ENCODE measurements at places on chromosomes 1 and 21.

DNA sequence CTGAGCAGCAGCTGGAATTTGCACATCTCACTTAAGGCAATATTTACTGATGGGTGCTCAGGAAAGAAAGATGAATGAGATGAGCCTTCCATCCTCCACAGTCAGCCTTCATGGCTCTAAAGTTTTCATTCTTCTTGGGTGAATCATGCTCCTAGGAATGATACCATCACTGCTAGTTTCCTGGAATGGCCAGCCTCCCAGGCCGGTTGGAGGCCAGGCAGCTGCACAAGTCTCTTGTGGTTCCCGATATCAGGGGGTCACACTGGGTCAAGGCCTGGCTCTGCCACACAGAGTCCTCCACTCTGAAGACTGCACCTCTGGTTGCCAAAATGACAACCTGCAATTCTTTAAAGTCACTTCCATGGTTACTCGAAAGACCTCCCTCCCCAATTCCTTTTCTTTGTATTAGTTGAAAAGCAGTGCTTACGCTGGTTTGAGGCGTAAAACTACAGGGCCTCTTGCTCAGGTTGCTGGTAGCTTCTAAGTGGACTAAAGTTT, 46.2 kb upstream of the PALMD start:
- DNase-seq: no peak

DNA sequence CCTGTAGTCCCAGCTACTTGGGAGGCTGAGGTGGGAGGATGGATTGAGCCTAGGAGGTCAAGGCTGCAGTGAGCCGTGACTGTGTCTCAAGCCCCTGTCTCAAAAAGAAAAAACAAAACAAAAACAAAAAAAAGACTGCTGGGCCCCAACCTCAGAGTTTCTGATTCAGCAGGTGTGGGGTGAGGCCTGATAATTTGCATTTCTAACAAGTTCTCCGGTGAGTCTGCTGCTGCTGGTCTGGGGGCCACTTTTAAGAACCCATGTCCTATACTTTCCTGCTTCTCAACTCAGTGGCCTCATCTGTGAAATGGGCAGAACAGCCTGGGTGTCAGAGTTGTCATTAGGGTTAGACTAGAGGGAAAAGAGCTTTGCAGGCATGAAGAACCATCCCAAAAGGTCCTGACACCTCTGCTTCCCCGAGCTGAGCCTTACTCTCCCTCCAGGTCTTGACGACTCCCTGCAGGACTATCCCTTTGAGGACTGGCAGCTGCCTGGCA, 2.8 kb downstream of the CNKSR1 start:
- DNase-seq: no peak

DNA sequence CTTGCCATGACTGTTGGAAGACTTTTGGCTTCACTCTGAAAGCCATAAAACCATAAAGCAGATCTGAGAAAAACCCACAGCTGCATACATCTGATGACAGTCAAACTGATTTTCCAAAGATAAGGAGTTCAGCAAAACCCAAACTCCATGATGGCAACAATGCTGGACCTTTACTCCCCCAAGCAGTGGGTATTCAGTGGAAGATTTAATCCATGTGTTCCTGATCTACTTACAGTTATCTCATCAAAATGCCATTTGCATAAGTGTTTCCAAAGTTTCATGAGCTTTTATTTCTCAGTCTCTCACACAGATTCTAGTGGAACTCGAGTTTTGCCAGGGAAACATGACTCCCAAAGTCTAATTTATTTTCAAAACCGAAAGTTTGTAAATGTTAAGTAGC, 184.9 kb downstream of the ZC3H11B start:
- DNase-seq: no peak

DNA sequence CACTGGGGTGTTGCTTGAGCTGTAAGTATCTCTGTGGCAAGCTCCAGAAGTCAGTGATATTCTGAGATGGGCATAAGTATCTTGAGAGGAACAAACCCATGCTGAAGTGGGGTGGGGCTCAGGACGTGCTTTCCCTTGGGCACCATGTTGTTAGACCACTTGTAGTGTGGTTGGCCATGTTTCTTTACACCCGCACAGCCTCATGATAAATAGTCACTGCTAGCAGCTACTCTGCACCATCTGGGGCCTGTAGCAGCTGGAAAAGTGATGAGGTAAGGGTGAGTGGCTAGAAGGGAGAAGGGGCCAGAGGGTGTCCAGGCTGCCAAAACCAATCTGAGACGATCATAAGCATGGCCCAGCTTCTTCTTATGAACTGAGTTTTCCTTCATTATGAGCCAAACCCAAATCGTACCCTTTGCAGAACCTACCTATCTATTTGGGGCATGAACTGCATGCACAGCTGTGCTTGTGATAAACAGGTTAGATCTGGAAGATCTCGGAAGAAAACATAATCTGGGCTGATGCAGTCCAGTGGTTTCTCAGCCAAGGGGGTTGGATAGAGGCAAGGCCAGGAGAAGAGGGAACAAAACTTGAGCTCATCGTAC, 91.9 kb upstream of the IRF2BP2 start:
- no peak for DNase-seq

GRCh38 chr1:66711420-66711819, 40.8 kb upstream of the DYNLT5 start:
- no peak for DNase-seq

- no peak for DNase-seq
Observed at GRCh38 chr21:42424914-42425541, 21.3 kb downstream of the UBASH3A start.

DNA sequence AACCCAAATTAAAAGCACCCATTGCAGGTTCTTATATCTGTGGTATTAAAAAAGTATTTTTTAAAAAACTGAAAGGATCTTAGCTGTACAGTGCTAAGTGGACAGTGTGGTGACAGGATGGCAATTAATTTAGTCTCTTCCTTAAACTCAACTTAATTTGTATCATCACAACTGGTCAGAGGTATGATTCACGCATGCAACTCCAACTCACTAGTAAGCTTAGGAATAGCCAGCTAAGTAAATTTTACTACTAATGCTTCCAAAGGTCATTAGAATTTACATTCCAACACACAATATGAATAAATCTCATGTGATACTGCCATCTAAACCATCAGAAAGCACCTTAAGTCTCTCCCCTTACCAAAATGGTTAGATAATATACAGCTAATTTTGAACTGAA, 35.4 kb downstream of the ENAH start:
- no peak for DNase-seq

DNA sequence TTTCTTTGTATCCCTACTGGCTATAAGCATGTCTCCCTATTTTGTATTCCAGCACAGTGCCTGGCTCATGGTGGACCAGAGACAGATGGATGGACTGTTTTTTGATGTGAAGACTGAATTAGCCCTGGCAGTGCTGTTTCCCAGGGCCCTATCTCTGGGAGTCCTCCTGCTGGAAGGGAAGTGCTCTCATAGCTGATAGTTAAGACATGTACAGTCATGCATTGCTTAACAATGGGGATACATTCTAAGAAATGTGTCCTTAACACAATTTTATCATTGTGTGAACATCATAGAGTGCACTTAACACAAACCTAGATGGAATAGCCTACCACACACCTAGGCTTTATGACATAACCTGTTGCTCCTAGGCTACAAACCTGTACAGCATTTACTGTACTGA, 21.1 kb downstream of the TLCD4 start:
- no peak for DNase-seq

DNA sequence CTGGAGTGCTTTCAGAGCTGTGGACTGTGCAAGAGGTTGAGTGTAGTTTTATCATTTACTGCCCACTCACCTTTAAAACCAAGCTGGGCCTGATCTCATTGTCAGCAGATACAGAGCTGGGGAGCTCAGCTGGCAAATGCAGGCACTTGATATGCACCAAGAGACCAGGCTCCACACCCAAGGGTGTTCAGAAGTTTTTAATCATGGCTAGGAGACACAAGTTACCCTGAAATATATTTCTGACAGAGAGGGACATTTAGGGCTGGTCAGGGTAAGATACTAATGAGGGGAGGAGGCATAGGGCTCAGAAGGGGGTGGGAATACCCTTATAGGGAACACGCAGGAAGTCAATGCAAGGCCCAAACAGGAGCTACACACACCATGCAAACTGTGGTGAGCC, 153.7 kb downstream of the ELAVL4 start:
- no peak for DNase-seq

Data from NCI-H1092 treated with DMSO at 0.1 percent for 48 hours (cell line).